ENCODE measurements at places on chromosomes 11 and 22.

GRCh38 chr22:43995057-43995685 is 28.9 kb upstream of the PARVB start:
- DNase-seq: no peak

DNA sequence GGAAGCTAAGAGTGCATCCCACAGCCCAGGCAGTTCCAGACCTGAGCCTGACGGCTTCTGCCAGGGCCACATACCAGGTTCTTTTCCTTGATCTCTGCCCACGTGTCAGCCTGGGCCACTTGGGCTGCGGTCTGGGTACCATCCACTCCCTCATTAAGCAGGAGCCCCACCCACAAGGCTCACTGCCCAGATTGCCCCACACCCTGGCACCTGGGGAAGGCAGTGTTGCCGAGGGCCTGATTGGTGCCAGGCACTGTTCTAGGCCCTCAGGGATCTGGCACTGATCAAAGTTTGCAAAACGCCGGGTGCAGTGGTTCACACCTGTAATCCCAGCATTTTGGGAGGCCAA is 15.4 kb downstream of the GGA1 start:
- no peak for DNase-seq

GRCh38 chr11:67118181-67118766 is 789 bp upstream of the KDM2A start:
- DNase-seq: no peak

- no peak for DNase-seq
Measured at GRCh38 chr11:23746896-23747295, 750.0 kb upstream of the LUZP2 start.

- no peak for DNase-seq
Measured at GRCh38 chr11:37811349-37811748, 1213.3 kb upstream of the RAG2 start.

DNA sequence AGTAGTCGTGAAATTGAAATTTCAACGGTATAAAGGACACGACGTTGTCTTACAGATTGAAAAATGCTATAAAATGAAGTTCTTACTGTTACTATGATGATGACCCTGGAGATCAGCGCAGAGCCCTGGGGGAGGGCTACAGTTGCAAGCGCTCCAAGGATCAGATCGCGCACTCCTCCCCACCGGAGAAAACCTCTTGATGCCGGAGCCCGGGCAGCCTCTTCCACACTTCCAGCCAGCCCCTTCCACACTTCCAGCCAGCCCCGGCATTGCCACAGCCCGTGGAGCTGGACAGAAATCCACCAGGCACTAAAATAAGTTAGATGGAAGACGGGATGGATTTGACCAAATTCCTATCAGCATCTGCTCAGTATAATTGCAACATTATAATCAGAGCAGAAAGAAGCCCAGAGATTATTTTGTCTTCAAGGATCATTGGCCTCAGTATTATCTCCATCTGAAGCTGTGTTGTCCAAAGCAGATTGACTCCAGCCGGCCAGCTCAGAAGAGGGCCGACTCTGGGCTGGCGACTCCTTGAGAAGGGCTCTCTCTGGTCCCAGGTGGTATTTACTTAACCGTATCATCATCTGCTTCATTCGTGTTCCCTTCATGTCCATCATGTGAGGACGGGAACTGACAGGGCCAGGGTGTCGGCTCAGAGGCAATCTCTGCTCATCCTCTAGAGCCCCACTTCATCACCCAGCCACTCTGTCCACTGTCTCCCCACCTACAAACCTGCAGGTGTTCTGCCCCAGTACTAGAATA is 777 bp upstream of the MICAL3 start:
- no peak for DNase-seq

GRCh38 chr11:1740786-1741530 is 9.4 kb downstream of the IFITM10 start:
- DNase-seq: no peak

GRCh38 chr22:40462195-40462984 is 92.0 kb downstream of the SGSM3 start:
- no peak for DNase-seq

DNA sequence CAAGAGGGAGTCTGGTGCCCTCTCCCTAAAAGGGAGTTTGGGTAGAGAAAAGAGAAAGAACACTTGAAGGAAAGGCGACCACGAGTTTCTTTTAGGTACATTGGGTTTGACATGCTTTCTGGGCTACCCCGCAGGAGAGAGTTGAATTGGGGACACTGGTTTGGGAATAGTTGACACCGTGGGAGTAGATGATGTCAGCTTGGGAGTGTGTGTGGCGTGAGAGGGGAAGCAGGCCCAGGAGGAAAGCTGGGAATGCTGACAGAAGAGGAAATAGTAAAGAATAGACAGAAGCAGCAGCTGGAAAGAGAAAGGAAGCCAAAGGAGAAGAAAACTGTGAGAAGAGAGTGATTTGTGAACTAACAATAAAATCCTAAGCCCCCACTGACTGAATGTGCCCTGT is 442.9 kb downstream of the DYNC2H1 start:
- no peak for DNase-seq

DNA sequence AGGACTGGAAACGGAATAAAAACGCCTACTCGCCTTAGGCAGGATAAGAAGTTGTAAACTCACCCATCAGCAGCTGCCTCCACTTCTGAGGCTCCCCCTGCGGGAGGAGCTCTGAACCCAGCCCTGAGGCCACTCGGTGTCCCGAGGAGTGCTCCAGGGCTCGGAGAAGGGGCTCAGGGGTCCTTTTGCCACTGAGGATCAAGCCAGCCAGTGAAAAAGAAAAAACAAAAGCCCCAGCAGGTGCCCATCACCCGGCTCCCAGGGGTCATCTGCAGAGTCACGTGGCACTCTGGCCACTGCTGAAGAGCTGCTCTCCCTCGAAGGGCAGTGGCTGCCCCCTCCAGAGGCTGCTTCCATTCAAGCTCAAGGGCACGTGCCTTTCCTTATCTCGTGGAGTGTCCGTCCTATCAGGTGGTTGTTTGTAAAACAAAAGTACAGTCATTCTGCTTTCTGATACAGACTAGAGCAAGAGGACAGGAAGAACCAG is 29.0 kb downstream of the NUP50 start:
- DNase-seq: no peak

GRCh38 chr22:42277232-42277753 is 6.8 kb upstream of the TCF20 start:
- DNase-seq: no peak

- no peak for DNase-seq
Measured at GRCh38 chr11:69382131-69383128, 88.5 kb downstream of the MYEOV start.

DNA sequence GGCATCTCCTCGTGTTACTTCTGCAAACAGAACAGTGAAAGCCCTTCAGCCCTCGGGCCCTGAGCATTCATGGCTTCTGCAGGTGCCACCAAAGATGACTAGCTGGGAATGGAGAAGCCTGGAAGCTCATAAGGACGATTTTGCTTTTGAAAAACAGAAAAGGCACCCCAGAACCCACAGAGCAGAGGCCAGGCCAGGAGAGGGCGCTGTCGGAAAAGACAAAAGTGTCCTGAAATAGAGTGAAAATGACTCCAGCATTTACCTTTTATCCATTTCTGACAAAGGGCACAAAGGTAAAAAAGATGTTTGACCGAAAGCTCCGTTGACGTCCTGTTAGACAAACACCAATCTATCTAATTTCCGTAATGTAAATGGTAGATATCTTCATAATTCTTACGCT is 37.6 kb downstream of the ZNF195 start:
- DNase-seq: peak; percentile 52

GRCh38 chr11:23425381-23425780 is 565.1 kb upstream of the CCDC179 start:
- no peak for DNase-seq

DNA sequence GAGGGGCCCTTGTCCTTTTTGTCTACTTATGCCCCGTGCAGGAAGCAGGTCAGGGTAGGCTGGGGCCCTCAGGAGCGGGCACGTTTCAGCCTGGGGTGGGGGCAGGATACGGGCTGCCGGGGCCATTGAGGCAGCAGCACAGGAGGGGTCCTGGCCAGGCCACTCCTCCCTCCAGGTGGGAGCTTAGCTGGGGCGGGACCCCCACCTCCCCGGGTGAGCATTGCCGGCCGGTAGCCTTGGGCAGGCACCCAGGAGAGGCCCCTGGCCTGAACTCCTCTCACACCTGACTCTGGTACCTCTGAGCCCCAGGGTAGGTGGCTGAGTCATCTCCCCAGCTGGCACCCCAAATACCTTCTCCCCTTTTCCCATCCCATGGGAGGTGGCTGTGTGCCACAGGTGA is 5.0 kb upstream of the MUC6 start:
- DNase-seq: no peak

- no peak for DNase-seq
Measured at GRCh38 chr11:71247551-71248250, 4.7 kb downstream of the SHANK2 start.

GRCh38 chr11:32098142-32098903 is 7.4 kb downstream of the RCN1 start:
- no peak for DNase-seq

- no peak for DNase-seq
Measured at GRCh38 chr22:43455846-43456245, 44.0 kb downstream of the MPPED1 start.

DNA sequence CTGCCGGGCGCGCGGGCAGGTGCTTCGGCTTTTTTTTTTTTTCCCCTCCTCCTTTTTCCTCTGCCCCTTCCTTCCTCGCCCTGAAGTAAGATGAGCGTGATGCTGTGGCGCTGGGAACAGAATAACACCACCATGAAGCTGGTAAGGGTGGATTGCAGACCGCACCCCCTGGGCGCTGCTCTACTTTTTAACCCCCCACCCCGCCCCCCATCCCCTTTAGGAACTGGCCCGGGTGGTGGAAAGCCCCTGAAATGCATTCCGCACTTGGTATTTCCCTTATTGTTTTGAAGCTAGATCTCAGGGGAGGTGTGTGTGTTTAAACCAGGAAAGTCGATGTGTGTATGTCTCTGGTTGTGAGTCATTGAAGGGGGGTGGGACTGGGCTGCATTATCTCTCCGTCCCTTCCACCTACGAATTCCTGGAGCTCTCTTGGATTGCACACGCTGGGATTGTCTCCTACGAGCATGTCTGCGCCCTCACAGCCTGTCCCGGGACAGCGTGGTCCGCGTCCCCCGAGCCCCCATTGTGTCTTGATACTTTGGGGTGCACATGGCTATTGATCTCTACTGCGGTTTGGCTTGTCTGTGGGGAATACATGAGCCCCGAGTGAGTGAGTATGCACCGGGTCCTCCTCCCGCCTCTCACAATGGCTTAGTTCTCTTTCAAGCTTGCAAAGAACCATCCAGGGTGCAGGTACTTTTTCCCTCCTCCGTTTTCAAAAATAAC is 64.9 kb downstream of the NAV2 start:
- no peak for DNase-seq

DNA sequence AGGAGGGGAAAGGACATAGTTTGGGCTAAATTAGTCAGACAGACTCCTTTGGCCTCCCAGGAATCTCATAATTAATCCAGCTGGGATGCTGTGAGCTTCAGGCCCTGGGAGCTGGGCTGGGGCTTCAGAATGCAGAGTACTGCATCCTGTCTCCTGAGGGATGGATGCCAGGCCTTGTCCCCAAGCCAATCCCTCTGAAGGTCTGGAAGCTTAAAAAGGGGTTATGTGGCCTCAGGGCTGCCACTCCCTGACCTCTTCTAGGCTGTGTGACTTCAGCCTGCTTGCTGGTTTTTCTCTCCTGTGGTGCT is 6.9 kb upstream of the LRRC32 start:
- no peak for DNase-seq

GRCh38 chr11:1845561-1846452 is 7.0 kb downstream of the TNNI2 start:
- no peak for DNase-seq

GRCh38 chr11:123083623-123084029 is 21.7 kb upstream of the HSPA8 start:
- peak; percentile 42 for DNase-seq

DNA sequence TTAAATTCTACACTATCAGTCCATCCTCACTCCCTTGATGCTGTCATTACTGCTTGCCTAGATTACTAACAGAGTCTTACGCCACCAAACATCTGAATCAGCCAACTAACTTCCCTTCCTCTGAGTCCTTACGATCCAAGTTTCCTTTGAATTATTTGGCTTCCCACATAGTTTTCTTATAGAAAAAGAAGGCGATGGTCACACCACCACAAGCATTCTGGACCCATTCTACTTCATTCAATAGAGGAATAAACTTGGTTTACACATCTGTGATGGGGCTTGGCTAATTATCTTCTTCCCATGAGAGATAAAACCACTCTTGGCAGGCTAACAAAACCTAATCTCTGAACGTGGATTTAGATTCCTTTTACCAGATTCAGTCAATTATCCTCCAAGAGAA is 35.0 kb downstream of the INTS4 start:
- DNase-seq: no peak

DNA sequence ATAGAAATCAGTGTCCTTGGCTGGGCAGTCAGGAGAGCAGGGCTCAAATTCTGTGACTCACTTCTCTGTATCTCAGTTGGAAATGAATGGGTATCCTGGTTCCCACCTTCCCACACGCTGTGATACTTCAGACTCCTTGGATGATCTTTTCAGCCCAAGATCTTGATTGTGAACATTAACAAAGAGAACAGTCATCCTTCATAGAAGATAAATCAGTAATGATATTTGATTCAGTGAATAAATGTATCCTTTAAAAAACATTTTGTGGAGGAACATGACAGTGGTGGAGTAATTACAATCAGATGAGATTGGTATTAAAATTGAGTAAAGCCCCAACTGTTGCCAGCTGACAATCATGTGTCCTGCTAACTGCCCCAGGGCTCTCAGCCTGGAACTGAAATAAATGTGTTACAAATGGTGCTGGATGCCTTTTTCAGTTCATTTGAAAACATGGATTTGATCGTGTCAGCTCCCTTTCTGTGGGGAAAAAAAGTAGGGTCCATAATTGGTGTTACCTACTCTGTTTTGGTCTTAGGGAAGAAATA is 72.9 kb upstream of the OR5AN1 start:
- no peak for DNase-seq

- peak; percentile 23 for DNase-seq
Measured at GRCh38 chr22:28855355-28856094, 27.8 kb upstream of the ZNRF3 start.

DNA sequence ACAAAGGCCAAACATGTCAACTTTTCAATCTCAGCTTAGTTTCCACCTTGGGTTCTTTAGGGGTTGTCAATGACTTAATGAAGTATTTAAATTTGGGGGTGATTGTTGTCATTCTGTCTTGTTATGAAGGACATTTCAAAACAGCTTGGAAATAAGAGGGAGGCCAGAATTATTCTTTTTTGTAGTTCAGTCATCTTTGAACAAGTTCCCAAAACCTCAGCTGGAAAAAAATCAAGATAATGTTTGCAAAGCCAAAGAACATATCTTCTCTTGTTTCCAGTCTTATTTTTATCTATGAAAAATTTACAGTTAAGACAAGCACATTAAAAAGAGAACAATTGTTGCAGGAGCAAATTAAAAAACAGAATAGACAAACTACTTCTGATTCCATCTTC is 612.8 kb downstream of the INSC start:
- no peak for DNase-seq

Measured in stimulated activated CD8-positive, alpha-beta memory T cell treated with anti-CD3 and anti-CD28 coated beads, Interleukin-12 subunit alpha, Interleukin-12 subunit beta, amount 100 ng/mL, for 1 hour (primary cell).